ENCODE measurements at places on chromosomes 6 and 20.

DNA sequence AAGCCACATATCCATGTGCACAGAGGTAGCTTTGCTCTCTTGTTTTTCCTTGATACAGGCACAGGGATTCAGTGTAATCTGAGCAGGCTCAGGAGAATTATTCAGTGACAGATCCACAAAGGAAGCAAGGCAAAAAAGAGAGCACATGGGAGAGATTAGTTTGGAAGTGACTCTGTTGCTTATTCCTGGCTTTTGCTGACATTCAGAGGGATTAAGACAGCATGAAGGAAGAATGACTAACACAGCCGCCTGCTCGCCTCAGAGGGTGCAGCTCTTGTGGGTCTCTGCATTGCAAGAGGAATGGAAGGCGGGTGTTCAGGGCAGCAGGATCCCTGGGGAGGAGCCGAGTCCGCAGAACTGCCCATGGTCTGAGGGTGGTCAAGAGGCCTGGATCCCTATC is 203.4 kb upstream of the KCNQ5 start:
- DNase-seq = no peak

DNA sequence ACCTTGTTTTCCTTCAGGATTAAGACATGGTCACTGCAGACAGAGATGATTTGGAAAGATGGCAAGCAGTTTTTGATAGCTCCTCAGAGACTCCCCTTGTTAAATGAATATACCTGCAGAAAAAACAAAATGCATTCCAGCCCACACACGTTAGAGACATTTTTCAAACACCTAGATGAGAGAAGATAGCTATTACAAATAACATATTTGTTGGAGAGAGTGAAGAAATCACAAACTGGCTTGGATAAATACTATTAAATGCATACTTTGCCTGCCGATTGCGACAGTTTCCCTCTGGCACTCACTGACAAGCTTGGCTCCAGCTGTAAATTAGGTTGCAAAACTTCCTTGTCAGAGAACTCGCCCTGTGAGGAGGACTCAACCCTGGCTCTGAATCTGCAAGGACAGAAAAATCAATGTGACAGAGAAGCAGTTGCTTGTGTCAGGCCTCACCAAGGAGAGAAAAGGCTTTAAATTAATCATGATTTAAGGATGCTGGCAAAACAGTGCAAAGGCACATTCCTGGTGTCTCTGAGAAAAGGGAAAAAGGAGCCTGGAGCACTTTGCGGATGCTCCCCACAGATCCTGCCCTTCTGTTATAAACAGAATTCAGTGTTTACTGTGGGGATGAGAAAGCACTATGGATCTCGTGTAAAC is 423.7 kb upstream of the MARCKS start:
- no peak for DNase-seq

DNA sequence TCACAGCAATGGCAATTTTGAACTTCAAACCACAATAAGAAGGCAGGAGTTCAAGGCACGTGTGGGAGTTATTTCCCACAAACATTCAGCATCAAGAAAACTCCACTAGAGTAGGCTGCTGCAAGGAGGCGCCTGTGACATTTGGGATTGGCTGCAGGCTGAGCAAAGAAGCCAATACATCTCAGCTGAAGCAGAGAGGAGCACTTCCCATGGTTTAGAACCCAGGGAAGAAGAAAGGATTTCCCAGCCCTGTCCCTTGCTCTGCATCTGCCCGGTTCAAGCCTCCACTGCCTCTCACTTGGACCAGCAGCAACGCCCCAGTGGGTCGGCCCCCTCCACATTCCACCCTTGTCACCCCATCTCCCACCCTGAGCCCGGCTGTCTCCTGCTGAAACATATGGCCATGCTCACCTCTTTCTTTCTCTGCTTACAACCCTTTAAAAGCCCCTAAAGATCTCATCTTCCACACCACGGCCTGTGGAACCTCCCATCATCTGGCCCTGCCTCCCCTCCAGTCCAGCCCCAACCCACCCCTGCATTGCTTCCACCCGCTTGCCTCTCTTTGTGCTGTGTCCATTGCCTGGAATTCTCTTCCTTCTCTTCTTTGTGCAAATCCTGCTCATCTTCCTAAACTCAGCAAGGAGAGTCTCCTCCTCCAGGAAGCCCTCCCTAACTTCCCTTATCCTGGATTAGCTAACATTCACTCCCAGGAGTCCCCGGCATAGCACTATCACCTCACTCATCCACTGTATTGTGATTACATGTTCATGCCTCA is 128.3 kb downstream of the ANKRD60 start:
- no peak for DNase-seq

- DNase-seq = no peak
Observed at GRCh38 chr20:59895908-59896307, 37.5 kb downstream of the SYCP2 start.

GRCh38 chr6:152428126-152428525 is 209.0 kb downstream of the SYNE1 start:
- DNase-seq = no peak

DNA sequence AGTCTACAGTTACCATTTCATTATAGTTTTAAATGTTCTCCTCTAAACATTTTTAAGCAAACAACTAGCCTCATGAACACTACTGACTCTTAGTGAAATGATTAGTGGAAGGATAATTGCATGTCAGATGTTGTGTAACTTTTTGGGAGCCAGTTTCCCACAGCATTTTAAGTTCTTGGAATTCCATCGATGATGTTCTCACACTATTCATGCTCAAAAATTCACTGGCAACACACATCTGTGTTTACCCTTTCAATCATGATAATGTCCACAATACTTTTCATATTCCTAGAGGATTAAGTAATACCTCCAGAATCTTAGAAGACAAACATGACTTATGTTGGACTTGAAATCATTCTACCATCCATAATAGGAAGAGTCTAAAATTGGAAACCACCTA is 678.1 kb upstream of the ID4 start:
- no peak for DNase-seq

- DNase-seq = no peak
Observed at GRCh38 chr20:38450412-38450975, 15.4 kb upstream of the SNHG17 start.

- DNase-seq = no peak
Observed at GRCh38 chr20:29874476-29875202, 1382.8 kb upstream of the DEFB115 start.

GRCh38 chr6:107803957-107804356 is 20.2 kb downstream of the SCML4 start:
- DNase-seq = no peak

- no peak for DNase-seq
Observed at GRCh38 chr6:164130151-164130550, 715.6 kb downstream of the QKI start.

DNA sequence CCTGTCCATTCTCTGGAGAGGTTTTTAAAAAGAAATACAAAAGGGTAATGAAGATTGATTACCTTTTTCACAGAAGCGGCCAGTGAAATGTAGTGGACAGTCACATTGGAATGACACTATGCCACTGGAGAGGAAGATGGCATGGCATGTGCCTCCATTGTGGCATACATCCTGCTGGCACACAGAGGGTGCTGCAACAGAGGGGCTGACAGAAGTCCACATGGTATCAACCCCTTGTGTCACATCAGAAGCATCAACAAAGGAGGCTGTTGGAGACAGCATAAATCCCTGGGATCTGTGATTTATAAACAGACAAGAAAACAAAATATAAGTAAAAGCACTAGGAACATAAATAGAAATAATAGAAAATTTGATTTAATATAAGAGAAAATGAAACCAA is 594.9 kb downstream of the PHF3 start:
- DNase-seq = no peak

GRCh38 chr6:128271527-128271926 is 248.9 kb downstream of the PTPRK start:
- no peak for DNase-seq

DNA sequence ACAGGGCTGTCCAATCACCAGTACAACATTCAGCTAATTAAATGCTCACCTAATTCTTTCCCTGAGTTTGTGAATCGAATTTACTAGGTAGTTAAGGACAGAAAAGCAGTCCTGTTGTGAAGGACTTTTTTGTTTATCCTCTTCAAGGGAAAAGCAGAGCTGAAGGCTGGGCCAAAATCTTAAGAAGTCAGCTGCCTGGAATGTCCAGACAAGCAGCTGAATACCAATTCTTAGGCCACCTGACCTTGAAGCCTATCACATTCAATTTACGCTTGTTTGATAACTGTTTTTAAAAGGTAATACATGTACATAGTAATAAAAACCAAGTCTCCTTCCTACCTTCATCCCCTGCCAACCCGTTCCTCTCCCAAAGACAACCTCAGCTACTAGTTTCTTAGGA is 56.4 kb downstream of the UQCC1 start:
- no peak for DNase-seq

- DNase-seq = no peak
Observed at GRCh38 chr6:56605435-56605834, 37.3 kb downstream of the DST start.

- DNase-seq = no peak
Observed at GRCh38 chr6:92259171-92259570, 1160.2 kb downstream of the EPHA7 start.

DNA sequence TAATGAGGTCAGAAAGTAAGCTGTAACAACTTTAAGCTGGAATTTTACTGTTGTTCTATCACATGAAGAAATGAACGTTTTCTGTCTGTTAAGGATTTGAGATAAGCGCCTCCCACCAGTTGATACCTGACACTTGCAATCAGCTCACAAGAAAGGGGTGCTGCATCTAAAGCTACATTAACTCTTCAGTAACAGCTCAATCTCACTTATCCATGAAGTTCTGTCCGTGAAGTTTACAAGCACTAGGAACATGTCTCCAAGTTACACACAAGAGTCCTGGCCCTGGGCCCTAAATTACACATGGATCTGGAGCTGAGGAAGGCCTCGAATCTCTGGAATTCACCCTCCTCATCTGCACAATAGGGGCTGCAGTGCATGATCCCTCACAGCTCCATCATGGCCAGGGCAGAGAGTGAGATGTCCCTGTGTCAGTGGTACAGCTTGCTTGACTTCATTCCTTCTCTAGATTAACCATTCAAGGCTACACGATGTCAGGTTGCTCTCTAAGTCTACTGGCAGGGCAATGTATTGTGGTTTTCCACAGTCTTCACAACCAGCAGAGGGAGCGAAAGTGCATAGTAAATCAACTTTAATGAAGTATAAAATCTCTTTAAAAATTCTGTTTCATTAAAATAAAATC is 182.4 kb upstream of the MCHR2 start:
- no peak for DNase-seq

- no peak for DNase-seq
Observed at GRCh38 chr6:43722920-43723545, 35.4 kb upstream of the MRPS18A start.

DNA sequence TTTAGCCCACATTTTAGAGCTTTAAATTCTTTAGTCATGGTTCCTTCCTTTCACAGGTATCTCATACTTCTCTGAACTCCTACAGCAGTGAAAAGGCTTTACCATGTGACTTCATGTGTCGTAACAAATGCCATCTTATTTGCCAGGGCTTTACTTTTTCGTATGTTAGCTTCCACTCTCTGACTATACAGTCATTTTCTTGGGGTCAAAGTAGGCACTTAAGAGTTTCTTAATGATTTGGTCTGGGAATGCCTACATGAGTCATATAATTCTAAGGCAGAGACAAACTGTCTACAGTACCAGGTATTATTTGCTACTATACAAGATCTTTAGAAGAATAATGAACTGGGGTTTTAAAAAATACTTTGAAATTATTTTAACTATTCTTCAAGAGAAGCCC is 15.0 kb downstream of the RAB23 start:
- no peak for DNase-seq

- peak; percentile 36 for DNase-seq
Observed at GRCh38 chr20:46118481-46119020, 437 bp downstream of the CD40 start.

DNA sequence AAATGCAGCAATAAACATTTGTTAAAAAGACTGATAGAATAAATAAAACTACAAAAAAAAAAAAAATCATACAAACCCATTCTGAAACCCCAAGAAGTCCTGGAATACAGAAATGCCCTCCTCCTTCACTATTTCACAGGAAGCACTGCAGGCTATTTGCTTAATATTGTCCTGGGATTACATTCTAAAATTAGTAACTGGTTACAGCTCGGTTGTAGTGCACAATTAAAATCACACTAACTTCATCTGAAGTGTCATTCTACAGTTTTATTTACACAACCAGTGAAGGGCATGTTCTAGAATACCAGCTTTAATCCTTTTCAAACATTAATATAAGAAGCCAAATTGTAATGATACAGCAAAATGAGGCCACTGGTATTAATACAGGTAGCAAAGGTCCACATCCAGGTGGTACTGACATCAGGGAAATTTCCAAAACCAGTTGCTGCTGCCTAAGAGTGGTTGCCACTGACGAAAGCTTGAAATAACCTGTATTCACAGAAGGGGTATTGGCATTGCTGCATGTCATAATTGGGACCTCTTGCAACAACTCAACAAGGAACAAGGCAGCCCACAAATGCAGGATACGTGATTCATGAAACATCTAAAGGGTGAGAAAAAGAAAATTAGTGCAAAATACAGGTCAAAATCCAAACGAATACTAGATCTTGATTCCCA is 26.9 kb downstream of the AKIRIN2 start:
- no peak for DNase-seq

DNA sequence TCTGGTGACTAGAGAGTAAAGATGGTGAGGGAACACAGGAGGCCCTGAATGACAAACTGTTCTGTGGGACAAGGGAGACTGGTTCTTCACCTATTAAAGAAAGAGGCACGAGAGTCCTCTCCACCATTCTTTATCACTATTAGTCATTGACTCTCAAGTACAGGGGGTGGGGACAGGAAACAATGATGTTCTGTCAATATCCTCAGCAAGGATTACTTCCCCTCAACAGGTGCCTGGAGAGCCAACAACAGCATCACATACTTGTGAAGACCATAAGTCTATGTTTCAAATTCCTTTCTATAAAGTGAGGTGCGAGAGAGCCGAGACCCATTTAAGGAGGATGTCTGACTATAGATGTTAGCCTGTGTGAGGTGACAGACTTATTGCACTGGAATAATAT is 72.4 kb upstream of the TBC1D7 start:
- DNase-seq = no peak

DNA sequence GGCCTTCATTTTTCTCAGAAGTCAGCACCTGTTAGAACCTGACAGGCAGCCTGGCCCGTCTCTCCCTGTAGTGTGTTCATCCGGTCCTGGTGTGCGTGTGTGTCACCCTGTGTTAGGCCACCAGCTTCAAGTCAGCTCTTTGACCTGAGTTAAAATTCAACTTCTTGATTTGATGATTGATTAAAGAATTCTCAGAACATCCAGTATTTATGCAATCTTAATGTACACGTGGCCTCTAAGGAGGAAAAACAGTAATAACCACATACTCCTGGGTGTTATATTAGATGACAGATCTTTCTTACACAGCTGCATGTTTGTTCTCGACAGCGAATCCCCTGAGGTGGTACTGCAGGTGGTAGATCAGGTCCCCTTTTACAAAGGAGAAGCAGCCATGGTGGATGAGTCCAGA is 19.1 kb upstream of the TMEM217 start:
- DNase-seq = no peak

- no peak for DNase-seq
Observed at GRCh38 chr6:118397671-118398465, 150.2 kb upstream of the PLN start.

GRCh38 chr6:126804332-126805064 is 314.0 kb upstream of the RSPO3 start:
- no peak for DNase-seq

- DNase-seq = no peak
Observed at GRCh38 chr6:118319894-118320649, 228.0 kb upstream of the PLN start.

GRCh38 chr20:16048876-16049275 is 524.4 kb downstream of the KIF16B start:
- DNase-seq = no peak

GRCh38 chr6:168196385-168196860 is 117.4 kb upstream of the FRMD1 start:
- DNase-seq = no peak

GRCh38 chr6:26331218-26332073 is 33.6 kb upstream of the BTN3A2 start:
- DNase-seq = no peak
